ENCODE measurements at places on chromosomes 7 and 10. TPM values are rescaled to one million over a fixed set of nuclear protein-coding genes. Genes with fewer than 3 reads are reported as not detected.
A peak's percentile ranks its signal among the peaks of the same experiment; 100 is the strongest.

- peak; percentile 39 for DNase-seq
Measured at GRCh38 chr7:44894888-44895580, 9.7 kb upstream of the PURB start.

KCNH2 gene
- total RNA-seq, result not detected

- DNase-seq, result no peak
Measured at GRCh38 chr7:142440219-142440905, 182.5 kb upstream of the PRSS58 start.

DNA sequence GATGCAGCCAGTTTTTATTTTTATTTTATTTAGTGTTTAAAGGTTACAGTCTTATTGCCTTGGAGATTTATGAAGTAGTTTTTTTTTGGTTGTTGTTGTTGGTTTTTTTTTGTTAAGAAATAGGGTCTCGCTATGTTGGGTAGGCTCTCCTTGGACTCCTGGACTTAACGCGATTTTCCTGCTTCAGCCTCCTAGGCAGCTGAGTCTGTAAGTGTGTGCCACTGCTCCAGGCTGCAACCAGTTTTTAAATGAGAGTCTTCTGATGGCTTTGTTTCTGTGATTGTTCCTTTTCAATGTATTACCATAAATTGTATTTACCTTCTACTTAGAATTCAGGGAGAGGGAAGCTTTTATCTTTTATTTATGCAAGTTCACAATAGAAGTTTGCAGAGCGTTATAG, 62.8 kb downstream of the BICC1 start:
- no peak for DNase-seq

UNCX gene
- total RNA-seq, result not detected

GAD2 gene
- not detected for total RNA-seq

CYP3A5 gene
- not detected for total RNA-seq

DNA sequence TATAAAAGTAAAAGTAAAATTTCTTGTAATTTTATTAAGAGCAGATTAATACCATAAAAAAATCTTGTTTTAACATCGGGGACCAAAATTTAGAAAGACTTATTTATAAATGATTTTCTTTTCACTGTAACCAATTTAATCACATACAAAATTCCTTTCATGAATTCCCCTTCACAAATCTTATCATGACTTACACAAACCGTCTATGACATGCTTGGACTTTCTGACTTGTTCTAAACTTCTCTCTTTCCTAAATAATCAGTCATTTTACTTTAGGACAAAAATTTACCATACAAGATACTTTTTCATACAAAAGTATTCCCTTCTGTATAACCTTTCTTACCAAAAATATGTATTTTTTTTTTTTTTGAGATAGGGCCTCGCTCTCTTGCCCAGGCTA, 9.3 kb downstream of the CROT start:
- DNase-seq, result no peak

DNA sequence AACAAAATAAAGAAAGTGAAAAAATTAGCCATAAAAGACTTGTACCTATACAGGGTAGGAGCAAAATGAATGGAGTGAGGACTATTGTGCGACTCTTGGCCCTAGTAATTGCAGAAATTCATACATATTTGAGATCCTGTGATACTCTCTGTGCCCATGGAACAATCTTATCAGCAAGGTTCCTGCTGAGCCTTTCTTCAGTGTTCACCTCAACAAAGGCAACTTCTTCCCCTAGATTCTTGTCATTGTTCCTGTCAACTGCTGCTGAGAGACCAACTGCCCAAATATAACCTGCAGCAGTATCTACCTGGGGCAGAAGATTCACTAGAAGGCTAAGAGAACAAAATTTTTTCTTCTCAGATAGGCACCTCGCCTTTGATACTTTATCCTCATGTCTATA, 187.4 kb downstream of the NEBL start:
- DNase-seq, result no peak

GRCh38 chr10:49610458-49611165, 502 bp downstream of the SLC18A3 start:
- DNase-seq, result no peak

DNA sequence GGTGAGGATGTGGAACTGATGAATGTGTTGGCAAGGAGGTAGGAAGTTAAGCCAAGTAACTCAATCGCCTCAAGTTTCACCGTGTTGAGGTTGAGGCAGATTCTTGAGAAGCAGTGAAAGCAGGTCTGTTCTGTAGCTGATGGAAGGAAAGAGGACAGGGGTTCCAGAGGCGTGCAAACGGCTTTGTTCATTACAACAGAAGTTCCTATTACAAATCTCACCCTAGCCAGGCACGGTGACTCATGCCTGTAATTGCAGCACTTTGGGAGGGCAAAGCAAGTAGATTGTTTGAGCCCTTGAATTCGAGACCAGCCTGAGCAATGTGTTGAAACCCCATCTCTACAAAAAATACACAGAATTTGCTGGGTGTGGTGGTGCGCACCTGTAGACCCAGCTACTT, 36.9 kb upstream of the PTF1A start:
- no peak for DNase-seq

DNA sequence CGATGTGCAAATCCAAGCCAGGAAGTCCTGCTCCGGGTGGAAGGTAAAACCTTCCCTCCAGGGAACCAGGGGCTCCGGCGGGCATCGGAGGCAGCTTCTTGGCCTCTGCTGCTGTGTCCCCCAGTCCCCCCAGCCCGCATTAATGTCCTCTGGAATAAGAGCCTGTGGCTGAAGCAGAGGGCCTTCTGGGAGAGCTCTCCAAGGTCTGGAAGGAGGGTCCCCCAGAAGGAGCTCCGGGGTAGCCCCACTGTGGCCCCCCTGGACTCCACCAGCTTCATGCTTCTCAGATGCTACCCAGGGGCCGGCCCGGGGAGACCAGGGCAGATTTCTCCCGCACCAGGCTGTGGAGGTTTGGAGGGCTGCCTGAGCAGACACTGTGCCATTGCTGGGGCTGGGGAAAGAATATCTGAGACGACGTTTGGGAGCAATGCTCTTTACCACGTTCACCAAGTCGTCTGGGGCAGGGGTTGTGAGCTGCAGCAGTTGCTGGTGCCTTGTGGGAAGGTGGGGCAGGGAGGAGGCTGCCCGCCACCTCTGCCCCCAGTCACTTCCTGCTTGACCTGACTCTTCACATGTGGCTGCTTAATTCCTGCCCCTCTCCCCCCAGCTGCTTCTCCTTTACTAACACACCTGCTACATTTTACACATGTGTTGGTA, 8.3 kb downstream of the ZNF853 start:
- DNase-seq, result peak; percentile 62

GRCh38 chr7:85719981-85720953, 533.4 kb upstream of the SEMA3D start:
- DNase-seq, result no peak

DNA sequence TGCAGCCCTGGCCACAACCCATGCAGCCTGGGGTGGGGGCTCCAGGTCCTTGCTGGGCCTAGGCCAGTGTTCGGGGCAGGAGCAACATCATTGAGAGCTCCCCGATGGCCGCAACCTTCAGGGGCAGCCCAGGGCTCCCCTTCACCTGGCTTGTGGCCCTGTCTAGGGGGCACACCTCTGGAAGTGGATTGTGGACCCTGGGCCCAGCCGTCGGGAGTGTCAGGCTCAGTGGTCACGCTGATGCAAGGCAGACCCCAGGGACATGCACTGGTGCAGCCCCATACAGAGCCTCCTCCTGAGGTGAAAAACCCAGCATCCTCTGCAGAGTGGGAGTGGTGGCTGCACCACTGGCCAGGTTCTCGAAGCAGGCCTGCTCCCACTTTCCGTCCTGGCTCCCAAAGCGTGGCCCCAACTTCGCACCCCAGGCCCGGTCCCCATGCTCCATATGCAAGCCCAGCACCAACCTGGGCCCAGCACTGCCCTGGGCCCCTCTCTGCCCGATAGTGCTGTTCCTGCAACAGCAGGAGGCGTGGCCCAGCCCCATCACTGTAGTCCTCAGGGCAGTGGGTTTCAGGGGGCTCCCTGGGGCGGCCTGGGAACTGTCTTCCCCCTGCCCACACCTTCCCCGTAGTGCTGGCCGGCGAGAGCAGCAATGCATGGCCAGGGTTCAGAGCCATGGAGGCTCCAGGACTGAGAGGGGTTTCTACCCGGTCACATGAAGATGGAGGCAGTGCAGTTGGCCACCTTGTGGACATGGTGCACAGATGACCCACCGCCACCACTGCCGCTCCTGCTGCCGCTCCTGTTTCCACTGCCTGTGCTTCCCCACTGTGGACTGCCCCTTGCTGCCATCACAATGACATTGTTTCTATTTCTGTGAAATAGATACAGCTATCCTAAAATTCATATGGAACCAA, 303.9 kb upstream of the NRG3 start:
- DNase-seq, result no peak

OR6B1 gene
- total RNA-seq, result not detected

MYL7 gene
- not detected for total RNA-seq

GRCh38 chr10:17768957-17769356, 17.0 kb downstream of the TMEM236 start:
- no peak for DNase-seq

SPAM1 gene
- not detected for total RNA-seq

CARD11 gene
- 136 TPM for total RNA-seq

COL28A1 gene
- total RNA-seq, result not detected

DNA sequence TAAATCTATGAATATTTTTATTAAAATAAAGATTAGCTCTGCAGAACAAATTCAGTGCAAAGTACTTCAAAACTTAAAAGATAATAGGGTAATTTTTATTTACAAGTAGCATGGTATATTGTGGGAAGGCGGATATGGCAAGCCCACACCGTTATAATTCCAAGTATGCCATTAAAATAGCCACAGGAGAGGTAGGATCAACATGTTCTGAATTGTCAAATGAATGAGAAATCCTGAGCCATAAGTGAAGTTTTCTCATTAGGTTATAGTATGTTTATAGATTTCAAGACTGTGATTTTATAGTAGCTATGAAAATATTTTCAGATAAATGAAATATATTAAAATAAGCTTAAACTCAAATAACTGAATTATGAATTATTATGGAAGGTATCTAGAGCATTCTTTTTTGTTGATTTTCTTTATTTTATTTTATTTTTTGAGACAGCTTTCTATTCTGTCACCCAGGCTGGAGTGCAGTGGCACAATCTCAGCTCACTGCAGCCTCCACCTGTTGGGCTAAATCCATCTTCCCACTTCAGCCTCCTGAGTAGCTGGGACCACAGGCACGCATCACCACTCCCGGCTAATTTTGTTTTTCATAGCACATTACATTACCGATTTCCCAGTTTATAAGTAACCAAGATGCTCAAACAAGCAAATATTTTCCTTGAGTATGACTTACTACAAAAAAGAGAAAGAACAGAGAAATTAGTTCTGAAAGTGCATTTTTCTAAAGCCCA, 956.6 kb downstream of the GATA3 start:
- DNase-seq, result no peak

PSTK gene
- 4.5 TPM for total RNA-seq

DNA sequence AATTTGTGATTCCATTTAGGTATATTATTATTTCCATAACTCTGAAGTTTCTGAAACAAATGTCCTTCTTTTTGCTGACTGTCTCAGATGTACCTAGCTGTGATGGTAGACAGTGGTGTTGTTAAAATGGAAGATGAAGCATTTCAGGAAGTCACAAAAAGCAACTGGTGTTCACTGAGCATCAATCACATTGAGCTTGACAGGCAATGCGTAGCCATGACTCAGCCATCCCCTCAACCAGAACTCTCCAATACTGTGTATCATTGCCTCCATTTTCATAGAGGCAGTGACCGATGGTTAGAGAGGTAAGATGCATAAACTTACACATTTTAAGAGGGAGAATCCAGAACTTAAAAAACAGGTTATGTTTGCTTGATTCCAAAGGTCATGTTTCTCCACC, 434.0 kb downstream of the INHBA start:
- DNase-seq, result no peak

DNA sequence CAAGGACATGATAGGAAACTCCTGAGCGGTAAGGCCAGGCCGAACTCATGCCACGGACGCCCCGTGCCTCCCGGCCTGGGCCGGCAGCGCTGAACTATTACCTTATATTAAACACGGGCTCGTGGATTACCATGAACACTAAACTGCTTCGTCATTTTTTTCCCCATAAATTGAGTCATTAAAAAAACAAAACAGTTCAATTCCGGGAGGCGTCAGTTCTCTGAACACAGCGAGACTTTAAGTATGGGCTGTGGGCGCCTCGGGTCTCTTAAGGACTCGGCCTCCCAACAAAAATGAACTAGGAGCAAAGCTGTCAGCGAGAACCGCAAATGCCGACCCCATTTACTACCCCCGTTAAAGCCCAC, 519 bp downstream of the PITRM1 start:
- DNase-seq, result no peak

- DNase-seq, result no peak
Measured at GRCh38 chr7:119935418-119936025, 337.5 kb upstream of the KCND2 start.

DNA sequence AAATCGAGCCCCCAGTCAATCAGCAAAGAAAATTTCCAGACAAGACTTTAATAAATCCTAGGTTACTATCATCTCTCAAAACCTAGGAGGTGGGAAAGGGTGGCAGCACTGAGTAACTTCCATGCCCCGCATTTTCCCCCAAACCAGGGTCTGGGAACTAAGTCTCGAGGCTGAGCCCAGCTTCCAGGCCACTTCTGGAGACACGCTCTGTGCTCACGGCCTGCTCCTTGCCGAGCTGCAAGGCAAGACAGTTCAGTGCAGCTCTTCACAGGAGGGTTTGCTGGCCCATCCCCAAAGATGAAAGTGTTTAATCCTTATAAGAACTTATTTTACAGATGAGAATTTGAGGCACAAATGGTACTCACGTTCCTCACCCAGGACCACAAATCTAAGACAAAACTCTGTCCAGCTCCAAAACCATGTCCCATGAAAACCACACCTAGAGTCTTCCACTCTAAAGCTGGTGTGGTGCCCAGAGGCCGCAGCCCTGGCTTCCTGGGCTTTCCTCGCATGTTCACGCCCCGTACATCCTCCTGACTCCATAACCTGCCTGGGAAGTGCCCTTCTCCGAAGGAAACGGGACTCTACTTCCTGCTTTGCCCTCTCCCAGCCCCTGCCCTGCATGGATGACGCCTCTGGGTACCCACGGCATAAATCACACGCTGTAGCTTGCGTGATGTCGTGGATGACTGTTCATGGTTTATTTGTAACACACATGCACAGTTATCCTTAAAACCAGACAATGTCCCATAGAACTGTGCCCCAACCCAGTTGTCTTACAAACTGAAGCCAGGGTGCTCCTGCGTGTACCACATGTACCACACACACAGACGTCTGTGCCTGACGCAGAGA, 201.2 kb downstream of the DIP2C start:
- peak; percentile 21 for DNase-seq

DENND2A gene
- 0.32 TPM for total RNA-seq

DNA sequence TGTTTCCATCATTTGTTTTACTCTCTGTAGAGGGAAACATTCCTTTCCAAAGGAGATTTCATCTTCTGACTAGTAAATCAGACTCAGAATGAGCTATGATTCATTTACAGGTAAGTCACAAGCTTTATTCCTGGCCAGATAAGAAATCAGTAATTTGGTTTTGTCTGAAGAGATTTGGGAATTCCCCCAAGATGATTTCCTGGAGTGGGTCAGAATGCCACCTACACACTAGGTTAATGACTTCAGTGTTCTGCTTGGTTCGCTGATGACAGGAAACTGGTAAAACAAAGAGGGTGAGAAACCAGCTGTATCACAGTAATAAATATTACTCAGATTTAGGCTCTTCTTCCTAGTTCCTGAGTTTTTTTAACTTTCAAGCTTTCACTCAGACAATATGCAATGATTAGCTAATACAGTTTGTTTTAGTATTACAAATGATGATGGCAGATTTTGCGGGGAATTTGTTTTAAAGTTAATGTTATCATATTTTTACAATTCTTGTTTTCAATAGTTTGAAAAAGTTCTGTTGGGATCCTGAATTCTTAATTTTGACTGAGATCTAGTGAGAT, 8.3 kb upstream of the ASZ1 start:
- no peak for DNase-seq

FAM25G gene
- total RNA-seq, result not detected

DNAJB6 gene
- 85.6 TPM for total RNA-seq
